ENCODE measurements at places on chromosomes 4 and X.

DNA sequence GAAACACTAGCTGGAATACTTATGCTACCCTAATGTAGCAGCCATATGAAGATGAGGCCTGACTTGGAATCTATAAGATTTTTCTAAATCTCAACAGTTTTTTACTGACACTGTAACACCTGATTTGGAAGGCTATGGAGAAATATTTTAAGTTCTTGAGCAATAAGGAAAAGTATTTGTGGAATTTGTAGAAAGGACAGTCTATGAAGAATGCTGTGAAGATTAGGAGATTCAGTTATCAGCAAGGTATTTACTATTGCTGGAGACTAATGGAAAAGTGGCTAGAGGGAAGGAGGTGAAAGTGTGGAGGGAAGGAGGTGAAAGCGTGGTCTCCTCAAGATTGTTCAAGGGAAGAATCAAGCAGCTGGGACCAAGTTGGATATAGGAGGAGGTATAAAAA lies 190.0 kb upstream of the EMCN start:
- DNase-seq: no peak

DNA sequence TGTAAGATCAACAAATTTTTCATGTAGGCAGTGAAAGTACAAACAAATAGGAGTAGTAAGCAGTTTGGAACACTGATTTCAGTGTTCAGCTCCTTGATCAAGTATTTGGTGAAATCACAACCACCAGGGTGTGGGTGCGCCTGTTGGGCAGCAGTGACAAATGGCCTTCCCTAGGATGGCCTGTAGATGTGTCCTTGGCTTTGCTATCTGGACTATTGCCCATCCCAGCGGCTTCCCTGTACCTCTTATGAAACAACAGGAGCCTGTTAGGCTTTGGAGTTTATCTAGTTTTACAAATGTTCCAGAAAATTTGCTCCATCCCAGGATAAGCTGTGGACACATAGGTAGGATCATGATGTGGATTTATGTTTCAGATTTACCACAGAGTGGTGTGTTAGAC lies 216.8 kb upstream of the FAT1 start:
- no peak for DNase-seq

DNA sequence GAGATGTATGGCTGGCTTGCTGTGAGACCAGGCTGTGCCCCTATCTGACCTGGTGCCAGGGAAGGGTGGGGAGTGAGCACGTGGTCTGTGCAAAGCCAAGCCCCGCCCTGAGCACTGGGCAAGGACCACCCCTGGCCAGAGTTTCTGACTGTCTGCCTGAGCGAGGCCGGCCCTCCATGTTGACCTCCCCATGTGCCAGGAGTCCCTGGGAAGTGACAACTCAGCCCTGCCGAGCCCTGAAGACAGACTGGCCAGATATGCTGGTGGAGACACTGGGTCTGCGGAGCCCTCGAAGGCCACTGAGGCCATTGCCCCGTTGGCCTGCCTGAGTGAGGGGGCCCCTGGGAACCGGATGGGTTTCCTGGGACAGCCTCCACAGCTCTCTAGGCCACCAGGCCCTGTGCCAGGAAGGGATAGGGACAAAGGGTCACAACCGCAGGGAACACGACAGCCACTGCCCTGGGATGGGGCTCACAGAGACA lies 7.1 kb upstream of the BGN start:
- DNase-seq: no peak

- no peak for DNase-seq
Measured at GRCh38 chr4:90122355-90122748, 4.8 kb upstream of the CCSER1 start.

GRCh38 chr4:37889849-37890800 lies 759 bp upstream of the TBC1D1 start:
- DNase-seq: peak; percentile 24

DNA sequence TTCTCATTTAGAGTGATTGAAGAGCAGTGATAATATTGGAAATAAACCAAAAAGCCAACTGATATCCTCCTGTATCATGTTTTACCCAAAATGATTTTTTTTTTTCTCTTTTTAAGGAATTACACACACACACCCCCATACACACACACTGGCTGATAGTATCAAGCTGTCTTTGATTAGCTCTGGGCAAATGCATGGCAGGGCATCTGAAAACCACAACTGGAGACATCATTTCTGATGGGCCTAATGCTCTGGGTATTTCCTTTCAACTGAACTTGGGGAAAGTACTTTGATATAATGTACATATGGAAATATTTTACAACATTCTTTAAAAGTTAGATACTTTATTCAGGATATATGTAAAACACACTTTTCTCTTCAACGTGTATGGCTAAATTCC lies 14.2 kb upstream of the OSTC start:
- DNase-seq: no peak

DNA sequence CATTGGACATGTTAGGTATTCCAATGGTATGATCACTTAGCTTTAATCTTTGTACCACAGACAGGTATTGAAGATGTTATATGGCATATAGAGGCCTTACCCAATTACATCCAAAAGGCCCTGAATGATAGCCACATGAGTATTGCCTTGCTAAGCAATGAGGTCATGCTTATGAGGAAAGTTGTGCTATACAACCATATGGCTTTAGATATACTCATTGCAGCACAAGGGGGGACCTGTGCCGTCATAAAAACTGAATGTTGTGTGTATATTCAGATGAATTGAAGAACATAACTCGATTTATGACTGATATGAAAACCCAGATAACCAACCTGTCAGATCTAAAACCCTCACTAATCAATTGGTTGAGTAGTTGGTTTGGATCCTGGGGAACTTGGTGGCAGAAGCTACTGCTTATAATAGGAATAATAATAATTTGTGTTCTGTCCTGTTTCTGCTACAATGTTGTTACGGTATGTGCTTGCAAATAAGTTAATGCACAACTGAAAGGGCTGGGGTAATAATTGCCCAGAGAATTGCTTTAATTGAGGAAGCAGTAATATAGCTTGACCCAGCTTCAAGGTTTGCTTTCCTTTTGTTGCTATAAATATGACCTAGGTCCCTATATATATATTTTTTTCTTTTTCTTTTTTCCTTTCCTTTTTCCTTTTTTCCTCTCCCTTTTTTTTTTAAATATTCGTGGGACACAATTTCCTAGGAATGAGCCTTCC lies 21.5 kb upstream of the CSTF2 start:
- no peak for DNase-seq

DNA sequence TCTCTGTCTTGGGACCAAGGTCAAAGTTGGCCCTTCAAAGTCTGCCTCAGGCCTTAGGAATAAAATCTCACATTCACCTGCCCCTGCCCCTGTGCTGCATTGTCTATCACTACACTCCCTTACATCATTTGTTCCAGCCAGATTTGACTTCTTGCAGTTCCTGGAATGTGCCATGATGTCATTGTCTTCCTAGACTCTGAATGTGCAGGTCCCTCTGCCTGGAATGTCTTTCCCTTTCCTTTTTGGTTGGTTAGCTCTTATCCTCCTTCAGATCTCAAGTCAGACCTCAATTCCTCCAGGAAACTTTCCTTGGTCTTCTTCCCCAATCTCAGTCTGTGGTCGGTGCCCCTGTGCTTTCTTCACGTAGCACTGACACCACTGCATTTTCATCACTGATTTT lies 67.7 kb upstream of the EFNB1 start:
- DNase-seq: no peak

- DNase-seq: no peak
Measured at GRCh38 chr4:32196950-32197688, 1477.0 kb downstream of the PCDH7 start.

GRCh38 chr4:40833212-40833611 lies 83.5 kb downstream of the NSUN7 start:
- no peak for DNase-seq

DNA sequence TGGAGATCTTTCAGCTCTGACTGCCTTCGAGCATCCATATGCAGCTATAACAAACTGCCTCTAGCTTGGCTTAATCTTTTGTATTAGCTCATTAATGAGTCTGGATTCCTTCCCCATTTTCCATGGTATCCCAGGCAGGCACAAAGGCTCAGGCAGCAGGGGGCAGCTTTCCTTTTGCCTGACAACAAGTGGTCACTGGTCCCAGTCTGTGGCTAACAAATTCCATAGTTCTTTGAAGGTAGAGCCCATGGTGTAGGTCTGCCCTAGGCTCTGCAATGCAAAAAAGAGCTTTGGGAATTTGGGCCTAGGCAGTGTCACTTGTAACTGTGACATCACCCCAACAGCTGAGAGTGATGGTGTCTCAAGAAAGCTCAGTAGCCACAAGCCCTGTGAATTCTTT lies 234.4 kb upstream of the GPC4 start:
- no peak for DNase-seq

DNA sequence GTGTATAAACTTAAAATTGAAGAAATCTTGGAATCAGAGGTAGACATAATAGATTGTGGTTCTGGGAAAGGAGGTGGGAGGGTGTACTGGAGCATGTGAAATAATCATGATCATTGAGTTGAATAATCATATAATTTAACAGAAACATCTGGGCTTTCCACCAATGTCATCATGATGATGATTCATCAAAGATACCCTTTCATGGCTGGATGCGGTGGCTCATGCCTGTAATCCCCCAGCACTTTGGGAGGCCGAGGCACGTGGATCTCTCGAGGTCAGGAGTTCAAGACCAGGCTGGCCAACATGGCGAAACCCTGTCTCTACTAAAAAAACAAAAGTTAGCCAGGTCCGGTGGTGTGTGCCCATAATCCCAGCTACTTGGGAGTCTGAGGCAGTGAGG lies 6.7 kb upstream of the RUFY3 start:
- DNase-seq: no peak

DNA sequence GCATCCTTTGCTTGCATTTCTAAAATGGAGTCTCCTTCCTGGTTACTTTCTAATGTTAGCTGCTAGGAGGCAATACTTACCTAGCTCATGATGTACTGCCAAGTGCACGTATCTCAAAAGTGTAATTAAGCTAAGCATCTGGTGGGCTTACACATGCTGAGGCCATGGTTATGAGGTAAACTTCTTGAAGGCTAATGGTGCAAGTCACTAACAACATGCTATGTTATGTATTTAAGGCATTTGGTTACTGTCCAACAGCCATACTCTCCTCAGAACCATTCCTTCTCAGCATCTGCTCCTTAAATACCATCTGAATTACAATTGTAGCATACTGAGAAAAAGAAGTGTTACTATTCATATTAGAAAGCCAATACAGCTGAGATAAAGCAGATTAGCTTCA lies 318.6 kb upstream of the BMP3 start:
- no peak for DNase-seq

GRCh38 chr4:175560604-175561003 lies 251.5 kb downstream of the GPM6A start:
- DNase-seq: no peak

GRCh38 chr4:93759506-93759905 lies 69.0 kb upstream of the ATOH1 start:
- no peak for DNase-seq

- no peak for DNase-seq
Measured at GRCh38 chr4:94757192-94758140, at the start of gene BMPR1B. BMPR1B (plus strand) TSS chr4:94757955; CDS start chr4:95104425, 346,470 bp downstream.

GRCh38 chr4:35730414-35730813 lies 513.9 kb downstream of the ARAP2 start:
- no peak for DNase-seq

DNA sequence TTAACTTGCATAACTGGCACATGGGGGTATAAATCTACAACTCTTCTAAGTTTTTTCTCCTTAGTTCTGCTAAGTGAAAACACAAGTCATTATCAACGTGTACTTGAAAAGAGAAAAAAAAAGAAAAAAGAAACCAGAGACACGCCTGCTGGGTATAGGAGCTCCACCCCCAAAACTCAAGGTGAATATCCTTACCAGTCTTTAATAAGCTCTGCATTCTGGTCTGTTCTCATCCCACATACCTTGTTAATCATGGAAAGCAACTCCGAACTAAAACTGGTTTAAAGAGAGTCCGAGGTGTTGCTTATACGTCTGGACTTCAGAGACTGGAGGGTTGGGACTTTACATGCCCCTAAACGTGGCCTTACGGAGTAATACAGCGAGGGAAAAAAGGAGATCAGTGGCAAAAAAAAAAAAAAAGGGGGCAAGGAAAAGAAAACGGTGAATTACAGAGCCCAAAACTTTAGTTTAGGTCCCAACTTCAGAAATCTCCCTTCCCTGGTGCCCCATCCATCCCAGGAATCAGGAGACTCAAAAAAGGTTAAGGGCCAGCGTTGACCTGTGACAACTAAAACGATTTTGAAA lies 1.0 kb downstream of the PGRMC2 start:
- peak; percentile 51 for DNase-seq

DNA sequence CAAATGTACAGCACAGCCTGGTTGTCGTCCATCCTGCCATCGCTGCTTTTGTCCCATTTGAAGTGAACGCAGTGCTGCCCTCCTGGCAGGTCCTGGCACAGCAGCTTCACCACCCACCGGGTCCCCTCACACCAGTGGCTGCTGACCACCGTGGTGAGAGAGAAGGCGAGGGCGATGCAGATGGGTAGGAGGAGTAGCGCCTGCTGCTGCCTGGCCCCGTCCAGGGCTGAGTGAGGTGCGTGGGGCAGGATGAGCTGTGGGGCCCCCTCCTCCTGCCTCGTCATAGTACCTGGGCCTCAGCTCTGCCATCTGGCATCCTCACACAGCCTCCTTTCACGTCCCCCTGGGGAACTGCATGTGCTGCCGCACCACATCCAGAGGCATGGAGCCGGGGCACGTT lies 1.8 kb downstream of the DCAF8L2 start:
- no peak for DNase-seq

DNA sequence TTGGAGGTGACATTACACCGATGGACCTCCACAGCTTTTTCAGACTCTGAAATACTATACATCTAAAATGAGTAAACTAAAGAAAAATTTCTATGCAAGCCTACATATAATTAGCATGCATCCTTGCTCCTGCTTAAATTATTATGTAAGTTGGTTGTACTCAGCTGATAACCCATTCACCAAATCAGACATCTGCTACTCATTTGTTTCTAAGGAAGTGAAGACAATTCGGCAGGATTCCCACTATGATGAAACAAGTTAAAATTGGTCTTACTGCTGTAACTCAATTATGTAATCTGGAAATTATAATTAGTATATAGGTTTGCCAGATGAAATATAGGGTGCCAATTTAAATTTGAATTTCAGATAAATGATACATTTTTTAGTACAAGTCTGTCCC lies 59.5 kb upstream of the FGF13 start:
- no peak for DNase-seq

DNA sequence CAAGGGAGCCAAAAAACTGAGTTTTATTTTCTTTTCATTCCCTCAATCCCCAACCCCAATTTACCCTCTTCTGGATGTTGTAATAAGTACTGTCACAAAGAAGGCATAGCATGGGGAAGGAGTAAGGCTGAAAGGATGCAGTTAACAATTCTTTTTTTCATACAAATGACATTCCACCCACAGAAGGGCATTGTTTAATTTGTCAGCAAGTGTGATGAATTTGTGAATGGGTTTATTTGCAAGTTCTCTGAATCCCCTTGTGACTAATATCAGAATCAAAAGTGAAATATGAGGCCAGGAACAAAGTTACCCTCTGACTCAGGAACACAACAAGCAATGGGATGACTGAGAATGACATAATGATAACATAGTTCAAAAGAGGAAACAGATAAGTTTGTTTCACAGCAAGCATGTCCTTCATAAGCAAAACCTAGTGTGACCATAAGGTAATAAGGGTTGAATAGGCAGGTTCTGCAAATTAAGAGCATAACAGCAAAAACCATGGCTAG lies 2.1 kb downstream of the GEMIN8 start:
- no peak for DNase-seq

Data from activated CD4-positive, alpha-beta T cell treated with anti-CD3 and anti-CD28 coated beads, Interleukin-2, amount 10 ng/mL, durations not matched to agents 7 days and 5 days (primary cell).